ENCODE measurements at places on chromosomes 6 and 20.

DNA sequence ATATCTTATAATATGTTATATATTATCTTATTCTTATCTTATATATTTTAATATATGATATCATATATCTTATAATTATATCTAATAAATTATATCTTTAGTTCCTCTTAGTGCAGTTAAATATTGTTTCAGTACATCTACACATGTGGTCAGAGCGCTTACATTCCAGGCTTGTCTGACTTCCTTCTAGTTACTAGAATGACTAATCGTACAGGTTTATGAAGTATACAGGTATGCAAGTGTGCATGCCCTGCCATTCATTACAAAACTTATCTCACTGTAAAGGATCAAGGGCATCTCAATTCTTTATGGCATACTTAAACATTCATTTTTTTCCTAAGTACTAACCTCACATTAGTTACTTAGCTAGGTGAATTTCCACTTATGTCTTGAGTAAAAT is 1278.0 kb upstream of the MAP3K7 start:
- no peak for DNase-seq

- peak; percentile 20 for DNase-seq
Measured at GRCh38 chr6:161141173-161141572, 132.7 kb downstream of the AGPAT4 start.

- DNase-seq = no peak
Measured at GRCh38 chr6:15132854-15133670, 112.8 kb upstream of the JARID2 start.

DNA sequence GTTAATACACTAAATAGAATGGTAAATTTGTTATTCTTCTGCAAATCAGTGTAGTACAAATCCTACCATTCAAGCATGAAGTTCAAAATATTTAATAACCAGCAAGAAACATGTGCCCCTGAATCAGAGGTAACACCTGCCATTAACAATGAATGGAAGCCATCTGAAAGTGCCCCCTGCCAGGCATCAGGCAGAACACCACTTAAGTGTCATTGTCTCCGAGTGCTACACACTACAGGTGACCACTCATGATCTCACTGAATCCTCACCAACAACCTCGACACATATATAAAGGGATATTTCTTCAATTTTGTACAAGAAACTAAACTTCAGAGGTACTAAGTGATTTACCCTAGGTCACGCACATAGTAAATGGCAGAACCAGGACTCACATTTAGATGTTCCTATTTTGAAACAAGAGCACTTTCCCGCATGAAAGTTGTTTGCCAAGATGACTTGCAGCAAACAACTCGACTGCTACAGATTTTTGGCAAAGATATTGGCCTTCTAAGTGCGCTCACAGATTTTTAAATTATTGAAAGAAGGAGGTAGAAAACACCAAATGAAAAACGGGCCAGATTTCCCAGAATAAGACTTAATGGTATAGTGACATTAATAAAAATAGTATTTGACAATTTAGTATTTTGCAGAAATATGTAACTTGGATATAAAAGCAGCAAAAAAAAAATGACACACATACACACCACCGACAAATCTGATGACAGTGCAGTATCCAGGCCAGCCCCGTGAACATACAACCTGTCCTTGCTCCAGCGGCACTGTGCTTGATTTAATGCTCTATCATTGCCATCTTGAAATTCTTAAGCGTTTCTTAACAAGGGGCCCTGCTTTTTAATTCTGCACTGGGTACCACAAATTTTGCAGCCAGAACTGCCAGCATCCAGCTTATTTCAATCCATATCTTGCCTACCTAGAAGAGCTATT is 274.5 kb downstream of the ALDH8A1 start:
- DNase-seq = peak; percentile 21

GRCh38 chr20:45394221-45395113 is 13.6 kb upstream of the DBNDD2 start:
- no peak for DNase-seq

DNA sequence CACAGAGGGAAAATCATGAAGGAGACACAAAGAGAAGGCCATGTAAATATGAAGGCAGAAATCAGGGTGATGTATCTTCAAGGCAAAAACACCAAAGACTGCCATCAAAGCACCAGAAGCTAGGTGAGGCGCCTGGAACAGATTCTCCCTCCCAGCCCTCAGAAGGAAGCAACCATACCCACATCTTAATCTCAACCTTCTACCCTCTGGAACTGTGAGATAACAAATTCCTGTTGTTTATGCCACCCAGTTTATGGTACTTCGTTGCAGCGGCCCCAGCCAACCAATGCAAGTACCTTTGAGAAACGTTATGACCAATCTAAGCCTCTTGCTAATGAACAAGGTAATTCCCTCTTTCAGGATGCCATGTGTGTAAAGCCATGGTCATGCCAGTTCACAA is 66.2 kb upstream of the STXBP5 start:
- DNase-seq = no peak

DNA sequence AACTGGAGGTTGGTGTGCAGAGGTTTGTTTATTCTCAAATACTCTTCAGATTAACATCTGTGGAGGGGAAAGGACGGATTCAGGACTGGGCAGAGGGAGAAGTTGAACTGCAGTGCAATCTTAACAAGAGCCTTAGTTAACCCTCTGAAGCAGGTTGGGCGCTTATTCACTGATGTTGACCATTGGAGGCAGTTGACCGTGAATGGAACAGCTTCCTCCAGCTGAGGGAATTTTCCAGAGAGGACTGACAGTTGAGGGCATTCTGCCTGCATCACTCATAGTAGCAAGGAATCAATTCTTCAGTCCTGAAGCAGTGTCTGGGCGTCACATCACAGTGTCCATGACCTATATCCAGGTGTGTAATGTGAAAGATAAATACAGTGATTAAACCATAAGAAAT is 80.9 kb downstream of the PLCB4 start:
- DNase-seq = no peak

DNA sequence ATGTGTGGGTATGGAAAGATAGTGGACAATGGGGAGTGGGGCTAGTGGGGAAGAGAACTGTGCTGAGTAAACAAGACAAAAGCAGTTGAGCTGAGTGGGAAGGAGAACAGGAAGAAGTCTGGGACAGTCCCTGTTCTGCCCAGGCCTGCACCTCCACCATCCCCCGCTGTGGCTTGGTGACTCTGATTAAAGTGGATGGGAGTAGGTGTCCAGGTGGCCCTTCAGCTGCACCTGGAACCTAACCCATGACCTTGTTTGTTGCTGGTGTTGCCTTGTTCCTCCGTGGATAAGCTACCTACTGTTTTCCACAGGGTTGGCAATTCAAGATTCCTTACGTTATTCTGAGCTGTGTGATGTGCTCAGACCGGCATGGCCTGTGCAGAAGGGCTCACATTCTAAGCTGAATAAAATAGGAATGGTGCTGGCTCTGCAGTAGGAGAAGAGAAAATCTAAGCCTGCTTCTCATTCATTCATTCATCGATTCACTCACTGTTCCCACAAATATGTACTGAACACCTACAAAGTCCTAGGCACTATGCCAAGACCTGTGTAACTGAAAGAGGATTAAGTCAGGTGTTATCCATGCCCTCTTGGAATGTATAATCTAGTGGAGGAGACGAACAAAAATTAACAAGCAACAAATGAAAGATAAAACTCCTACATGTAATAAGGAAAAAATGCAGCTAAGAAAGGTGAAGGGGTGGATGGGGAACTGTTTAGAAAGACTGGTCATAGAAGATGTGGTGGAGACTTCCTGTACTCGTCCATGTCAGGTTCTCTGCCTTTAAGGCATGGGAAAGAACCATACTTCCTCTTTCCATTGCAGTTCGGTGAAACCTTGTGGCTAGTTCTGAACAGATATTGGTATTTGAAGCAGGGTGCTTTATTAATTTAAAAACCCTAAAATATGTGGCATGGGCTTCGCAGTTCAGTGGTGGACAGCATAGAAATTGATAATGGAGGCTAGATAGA is 10.1 kb upstream of the CALHM6 start:
- no peak for DNase-seq

DNA sequence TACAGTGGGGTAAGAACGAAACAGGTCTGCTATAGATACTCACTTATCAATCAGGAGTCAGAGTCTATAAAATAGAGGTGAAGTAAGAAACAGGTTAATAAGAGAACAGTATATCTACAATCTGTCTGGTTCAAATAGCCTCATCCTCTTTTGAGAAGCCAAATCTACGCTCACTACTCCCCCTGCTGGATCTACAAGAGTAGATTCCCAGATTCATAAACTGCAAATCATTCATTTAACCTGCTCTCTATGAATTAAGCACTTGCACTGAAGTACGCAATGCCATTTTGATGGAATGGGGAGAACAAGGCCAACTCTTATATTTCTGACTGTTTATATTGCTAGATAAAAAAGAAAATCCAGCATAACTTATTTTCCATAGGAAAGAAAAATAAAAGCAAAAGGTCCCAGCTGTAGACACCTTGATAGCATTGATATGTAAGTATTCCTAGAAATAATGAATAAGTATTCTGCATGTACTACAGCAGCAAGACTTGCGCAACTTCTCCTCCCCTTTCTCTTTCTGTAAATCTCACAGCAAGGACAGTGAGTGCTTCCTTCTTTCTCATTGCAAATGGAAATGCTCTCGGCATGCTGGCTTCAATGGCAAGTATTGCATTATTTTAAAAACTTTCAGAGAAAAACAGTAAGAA is 92.3 kb downstream of the RFX6 start:
- DNase-seq = no peak

- no peak for DNase-seq
Measured at GRCh38 chr20:62711703-62712101, 3.1 kb downstream of the NTSR1 start.

- no peak for DNase-seq
Measured at GRCh38 chr6:41045664-41046063, 3.4 kb downstream of the TSPO2 start.

DNA sequence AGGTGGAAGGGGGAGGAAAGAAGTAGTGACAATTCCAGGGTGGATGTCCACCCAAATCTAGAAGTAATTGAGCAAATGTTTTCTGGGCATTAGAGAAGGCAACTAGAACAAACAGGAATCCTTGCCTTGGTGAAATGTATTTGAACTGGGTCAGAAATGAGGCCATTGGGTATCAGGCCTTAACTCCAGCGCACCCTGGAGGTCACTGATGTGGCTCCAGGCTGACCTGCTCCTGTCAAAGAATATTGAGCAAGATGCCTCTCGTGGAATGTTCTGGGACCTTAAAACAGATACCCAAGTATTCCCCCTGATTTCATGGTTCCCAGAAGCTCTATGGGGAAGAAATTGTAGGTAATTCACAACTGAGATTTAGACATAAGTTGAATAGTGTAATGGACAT is 6.9 kb downstream of the HLA-DPB1 start:
- DNase-seq = no peak

DNA sequence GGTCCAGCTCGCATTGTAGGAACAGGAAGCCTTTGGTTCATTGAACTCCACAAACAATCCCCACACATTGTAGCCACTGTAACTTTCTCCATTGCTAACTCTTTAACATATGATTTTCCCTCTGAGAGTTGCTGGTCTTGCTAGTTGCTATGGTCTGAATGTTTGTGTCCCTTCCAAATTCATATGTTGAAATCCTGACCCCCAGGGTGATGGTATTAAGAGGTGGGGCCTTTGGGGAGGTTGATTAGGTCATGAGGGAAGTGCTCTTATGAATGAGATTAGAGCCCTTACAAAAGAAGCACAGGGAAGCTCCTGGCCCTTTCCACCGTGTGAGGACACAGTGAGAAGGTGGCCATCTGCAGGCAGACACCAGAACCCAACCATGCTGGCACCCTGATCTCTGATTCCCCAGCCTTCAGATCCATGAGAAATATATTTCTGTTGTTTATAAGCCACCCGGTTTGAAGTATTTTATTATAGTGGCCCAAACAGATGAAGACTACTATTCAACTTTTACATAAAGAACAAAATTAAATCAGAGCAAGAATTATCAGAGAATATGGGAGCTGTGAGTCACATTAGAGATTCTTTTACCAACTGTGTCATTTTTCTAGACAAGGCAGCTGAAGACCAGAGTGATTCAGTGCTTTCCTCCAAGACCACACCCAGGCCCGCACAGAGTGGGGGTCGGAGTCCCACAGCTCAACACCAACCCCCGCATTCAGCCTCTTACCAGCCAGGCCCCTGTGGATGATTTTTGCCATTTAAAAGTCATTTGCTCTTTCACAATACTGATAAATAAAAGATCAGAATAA is 143.0 kb downstream of the SAMD5 start:
- DNase-seq = no peak

GRCh38 chr6:145309842-145310535 is 425.3 kb downstream of the EPM2A start:
- no peak for DNase-seq

- no peak for DNase-seq
Measured at GRCh38 chr6:119447921-119448320, 98.4 kb upstream of the MAN1A1 start.

- DNase-seq = no peak
Measured at GRCh38 chr6:170174771-170175643, 115.9 kb downstream of the DLL1 start.

GRCh38 chr20:37276494-37277252 is 12.8 kb upstream of the MANBAL start:
- DNase-seq = peak; percentile 11

GRCh38 chr6:15441215-15441868 is 195.5 kb downstream of the JARID2 start:
- no peak for DNase-seq

DNA sequence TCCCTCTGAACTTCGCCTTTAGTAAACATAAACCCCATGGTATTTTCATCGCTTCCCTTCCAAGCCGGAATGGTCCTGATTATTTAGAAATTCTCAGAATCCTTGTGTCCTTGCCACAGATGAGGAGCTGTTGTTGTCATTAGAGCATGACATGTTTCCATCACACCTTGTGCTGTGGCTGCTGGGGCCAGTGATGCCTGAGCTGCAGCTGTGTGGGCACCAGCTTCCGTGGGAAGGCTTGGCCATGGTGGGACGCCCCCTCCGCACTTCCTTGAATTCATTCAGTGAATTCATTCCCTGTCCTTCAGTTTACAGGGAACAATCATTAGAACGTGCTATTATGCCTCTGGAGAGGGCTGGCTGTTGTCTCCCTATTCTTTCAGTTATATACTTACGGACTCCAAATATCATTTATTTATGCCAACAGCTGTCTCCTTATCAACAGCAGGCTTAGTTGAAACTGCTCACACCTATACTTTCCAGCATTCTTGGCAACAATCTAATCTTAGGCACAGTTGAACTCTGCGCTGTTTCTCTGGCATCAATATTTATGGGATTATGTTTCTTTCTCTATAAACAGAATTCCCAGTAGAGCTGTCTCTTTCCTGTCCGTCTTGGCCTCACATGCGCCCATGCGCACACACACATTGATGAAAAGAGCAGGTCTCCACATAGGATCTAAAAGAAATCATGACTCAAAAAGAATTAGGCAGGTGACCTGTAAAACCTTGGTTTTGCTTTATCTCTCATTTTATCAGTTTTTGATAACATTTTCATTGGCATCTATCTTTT is 9.0 kb downstream of the ADGRF1 start:
- no peak for DNase-seq

GRCh38 chr6:52675372-52675771 is 4.5 kb downstream of the TMEM14A start:
- no peak for DNase-seq

GRCh38 chr6:91654357-91654756 is 1067.5 kb upstream of the MAP3K7 start:
- no peak for DNase-seq

GRCh38 chr6:124164343-124164742 is 360.7 kb downstream of the NKAIN2 start:
- no peak for DNase-seq

Measured in NCI-H510A (cell line).